Naive thymus-derived CD8-positive, alpha-beta T cell (primary cell): ENCODE measurements at places on chromosomes 1 and 21.
A peak's percentile ranks its signal among the peaks of the same experiment; 100 is the strongest.

DNA sequence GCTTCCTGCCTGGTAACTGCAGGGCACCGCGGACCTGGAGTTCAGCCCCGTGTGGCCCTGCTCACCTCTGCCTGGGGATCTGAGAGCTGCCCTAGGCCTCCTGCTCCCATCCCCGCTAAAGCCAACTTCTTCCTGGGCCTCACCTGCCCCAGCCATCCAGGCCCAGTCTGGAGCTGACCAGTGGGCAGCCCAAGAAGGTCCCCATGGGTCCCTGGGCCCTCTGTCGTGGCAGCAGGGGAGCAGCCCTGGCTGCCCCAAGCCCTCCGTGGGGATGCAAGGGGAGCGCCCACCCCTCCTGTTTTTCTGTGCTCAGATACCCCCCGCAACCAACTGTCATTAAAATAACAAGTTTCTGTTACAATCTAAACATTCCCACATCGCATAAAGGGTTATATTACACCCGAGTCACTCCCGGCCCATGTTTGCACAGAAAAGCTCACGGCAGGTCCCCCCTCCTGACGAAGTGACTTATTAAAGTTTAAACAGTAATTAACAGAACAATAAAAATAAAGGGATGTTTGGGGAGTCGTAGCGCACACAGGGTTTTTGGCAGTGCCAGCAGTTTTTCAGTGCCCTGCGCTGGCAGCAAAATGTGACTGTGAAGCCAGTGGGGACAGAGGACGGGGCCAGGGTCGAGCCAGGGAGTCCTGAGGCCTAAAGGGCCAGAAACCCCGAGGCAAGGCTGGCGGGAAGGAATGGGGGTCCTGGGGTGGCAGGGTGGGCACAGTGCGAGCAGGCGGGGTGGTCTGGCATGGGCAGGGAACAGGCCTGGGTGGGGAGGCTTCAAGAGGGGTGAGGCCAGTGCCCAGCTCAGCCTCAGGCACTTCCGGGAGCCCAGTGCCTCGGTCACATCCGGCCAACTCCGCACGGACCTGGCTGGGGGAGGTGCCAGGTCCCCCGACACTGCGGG, 121.5 kb downstream of the CASZ1 start:
- DNase-seq = no peak

DNA sequence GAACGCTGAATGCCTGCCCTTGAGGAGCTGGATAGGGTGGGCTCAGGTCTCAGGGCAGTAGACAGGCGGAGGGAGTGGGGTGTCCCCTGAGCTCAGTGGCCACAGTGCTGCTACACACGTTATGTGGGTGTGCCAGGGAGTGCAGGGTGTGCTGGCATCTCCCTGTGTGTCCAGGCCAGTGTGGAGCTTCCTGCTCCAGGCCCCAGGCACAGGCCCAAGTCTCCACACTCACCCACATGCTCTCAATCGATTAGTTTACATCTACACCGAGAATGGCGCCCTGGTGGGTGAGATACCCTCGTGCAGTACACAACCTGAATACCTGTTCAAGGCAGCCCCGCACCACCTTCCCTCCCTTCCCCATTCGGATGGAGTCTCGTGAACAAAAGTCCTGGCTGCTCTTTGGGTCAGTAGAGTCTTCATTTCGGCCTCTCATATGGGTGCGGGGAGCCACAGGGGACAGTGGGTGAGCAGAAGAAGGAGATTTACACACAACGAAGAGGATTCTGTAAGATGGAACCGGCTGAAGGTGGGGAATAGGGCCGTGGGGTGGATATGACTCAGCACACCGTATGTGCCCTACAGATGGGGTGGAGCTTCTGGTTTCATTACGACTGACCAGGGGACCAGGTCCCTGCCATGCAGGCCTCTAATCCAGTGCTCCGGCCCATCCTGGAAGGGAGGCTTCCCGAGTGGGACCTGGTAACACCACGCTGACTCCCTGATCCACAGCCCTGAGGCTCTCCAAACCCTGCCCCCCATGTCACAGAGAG, 93.3 kb downstream of the SPSB1 start:
- DNase-seq = no peak

GRCh38 chr1:40625076-40625475, 40.4 kb downstream of the RIMS3 start:
- no peak for DNase-seq

- DNase-seq = no peak
Observed at GRCh38 chr1:12448746-12449177, 169.2 kb downstream of the DHRS3 start.

DNA sequence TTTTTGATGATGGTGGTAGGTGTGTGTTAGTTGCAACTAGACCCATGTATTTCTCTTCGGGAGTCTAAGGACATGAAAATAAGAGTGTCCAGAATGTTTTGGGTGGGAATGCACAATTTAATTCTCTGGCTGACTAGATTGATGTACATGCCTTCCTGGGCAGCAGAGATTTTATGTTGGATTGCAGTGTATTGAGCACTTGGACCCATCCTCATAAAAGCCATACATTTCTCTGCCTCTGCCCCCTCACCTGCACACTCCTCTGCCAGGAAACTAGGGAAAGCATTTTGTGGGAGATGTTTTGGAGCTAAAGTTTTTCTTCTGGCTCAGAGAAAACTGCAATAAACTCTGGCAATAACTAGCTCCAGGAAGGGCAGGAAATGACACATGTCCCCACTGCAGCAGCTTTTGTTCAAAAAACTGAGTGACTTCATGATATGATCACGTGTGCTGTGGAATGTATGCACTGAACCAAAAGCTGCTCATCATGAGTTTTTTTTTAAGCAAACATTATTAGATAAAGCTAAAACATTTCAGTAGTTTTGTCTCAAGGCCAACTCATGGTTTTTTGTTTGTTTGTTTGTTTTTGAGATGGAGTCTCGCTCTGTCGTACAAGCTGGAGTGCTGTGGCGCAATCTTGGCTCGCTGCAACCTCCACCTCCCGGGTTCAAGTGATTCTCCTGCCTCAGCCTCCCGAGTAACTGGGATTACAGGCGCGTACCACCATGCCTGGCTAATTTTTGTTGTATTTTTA, 17.6 kb downstream of the RIT1 start:
- DNase-seq = peak; percentile 50

- peak; percentile 75 for DNase-seq
Observed at GRCh38 chr1:52842643-52843310, at the start of gene ZYG11A. Gene ZYG11A (plus strand): TSS chr1:52842760. CDS start chr1:52842884, 124 bp downstream.

DNA sequence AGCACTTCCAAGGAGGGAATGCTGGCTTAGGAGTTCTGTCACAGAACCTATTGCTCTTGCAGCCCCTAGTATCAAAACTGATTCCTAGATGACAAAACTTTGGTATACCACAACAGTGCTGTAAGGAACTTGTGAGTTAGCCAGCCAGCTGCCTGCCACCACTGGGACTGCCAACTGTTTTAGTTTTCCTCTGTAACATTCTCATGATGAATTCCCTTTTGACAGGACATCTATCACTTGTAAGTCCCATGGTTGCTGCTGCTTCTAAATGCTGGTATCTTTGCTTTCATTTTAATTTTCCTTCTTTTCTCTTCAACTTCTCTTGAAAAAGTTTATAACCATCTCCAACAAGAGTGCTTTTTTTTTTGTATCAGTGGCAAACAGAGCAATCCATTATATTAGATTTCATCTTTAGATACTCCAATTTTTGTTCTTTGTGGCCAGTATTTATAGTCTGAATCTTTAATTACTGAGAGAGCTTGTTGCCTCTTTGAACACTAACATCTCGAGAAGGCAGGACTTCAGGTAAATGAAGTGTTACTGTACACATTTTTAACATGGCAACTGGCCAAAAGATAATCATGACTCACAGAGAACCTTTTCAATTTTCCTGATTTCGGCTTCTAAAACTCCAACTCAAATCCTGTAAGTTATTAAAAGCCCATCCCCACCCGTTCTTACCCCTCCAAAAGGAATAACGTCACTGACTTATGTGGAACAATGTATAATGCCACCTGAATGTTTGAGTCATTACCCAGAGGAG, 19.8 kb downstream of the DBT start:
- DNase-seq = no peak

GRCh38 chr1:179599623-179600249, 8.1 kb downstream of the TDRD5 start:
- DNase-seq = no peak

- peak; percentile 20 for DNase-seq
Observed at GRCh38 chr21:42061195-42061985, 9.7 kb upstream of the UMODL1 start.

- DNase-seq = no peak
Observed at GRCh38 chr1:72241397-72241796, 40.9 kb downstream of the NEGR1 start.

- no peak for DNase-seq
Observed at GRCh38 chr1:225816643-225817538, 7.0 kb downstream of the EPHX1 start.
